ENCODE measurements at places on chromosomes 7 and 10.
A peak's percentile ranks its signal among the peaks of the same experiment; 100 is the strongest.

- DNase-seq: peak; percentile 69
Measured at GRCh38 chr7:21346297-21346696, 81.6 kb upstream of the SP4 start.

DNA sequence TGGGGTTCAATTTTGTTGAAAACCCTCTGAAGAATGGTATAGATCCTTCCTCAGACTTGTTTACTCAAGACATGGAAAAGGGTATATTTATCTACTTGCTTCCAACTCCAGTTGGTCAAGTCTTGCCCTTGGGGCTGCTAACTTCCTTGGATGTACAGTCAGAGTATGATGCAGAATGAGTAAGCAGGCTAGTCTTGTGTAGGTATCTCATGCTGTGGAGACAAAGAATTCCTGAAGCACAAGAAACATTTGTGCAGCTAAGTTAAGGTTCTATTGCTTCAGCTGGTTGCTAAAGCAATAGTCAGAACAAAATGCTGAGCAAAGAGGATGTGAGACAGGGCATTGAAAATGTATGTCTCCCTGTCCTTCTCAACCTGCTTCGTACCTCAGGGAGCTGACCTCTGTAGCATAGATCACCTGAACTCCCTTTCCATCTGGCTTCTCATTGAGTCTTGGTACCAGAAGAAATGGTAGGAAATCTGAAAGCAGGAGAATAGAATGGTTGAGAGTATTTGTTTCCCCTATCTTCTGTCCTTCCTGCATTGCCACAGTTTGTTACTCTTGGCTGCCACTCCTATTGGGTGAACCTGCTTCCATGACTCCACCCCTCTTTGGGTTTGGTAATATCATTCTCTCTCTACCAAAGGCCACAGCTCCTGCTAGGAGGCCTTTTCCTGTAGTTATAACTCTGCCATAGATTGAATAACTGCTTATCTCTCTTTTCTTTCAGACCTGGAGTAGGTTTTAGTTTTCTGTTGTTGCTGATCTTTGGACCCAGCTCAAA is 346.0 kb downstream of the PHF14 start:
- DNase-seq: no peak

DNA sequence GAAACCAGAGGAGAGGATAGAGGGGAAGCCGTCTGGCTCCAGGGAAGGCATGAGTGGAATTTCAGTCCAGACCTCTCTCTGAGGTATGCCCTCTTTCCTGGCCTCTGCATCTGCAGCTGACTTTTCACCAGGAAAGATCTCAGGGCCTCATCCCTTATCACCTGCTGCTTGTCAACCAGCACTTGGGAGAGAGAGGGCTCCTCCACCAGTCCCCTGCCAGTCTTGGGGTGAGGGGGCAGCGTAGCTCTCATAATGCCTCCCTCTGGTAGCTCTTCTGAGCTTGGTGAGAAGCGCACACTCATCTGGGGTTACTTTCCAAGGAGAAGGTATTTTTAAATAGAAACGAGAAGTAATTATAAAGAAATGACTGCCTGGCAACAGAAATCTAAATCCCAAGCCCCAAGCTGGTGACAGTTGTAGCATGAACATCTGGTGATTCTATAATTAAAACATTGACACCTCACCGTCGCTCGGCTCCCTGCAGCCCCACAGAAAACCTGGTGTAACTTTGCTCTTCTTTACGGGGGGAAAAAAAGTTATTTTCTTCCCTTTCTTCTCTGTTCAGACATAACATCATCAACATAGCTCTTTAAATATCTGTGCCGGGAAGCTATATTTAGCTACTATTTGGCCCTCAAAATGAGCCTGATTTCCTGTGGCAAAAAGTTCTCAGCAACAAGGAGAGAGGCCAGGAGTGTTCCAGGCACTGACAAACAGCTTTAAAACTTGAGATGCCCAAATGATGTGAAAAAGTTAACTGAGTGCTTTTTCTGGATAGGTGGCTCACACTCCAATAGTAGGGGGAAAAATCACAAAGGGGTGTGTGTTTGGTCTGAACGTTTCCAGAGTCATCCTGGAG is 26.9 kb downstream of the HIP1 start:
- no peak for DNase-seq

DNA sequence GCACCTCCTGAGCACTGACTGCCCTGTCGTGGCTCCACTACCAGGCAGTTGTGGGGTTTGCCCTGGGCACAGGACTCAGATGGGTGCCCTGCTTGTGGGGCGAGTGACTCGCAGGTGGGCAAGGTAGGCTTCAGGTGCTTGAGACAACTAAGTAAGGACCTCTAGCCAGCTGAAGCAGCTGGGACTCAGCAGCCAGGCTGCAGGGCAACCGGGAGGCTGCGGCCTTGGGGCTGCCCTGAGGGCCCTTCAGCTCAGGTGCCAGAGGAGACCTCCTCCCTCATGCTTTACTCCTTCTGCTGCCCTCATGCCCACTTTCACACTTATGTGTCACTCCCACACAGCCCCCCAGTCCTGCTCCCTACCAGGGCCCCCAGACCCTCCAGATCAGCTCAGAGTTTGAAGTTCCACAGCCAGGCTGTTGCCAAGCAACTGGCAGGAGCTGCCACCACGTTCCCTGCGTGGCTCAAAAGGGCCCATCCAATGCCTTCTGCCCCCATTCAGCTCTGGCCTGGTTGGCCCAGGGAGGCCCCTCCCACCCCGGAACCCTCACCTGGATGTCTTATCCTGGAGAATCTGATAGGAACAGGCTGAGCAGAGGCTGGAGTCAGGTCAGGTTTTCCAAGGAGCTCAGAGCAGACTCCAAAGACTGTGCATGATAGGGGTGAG is 10.0 kb downstream of the TLX1 start:
- no peak for DNase-seq

DNA sequence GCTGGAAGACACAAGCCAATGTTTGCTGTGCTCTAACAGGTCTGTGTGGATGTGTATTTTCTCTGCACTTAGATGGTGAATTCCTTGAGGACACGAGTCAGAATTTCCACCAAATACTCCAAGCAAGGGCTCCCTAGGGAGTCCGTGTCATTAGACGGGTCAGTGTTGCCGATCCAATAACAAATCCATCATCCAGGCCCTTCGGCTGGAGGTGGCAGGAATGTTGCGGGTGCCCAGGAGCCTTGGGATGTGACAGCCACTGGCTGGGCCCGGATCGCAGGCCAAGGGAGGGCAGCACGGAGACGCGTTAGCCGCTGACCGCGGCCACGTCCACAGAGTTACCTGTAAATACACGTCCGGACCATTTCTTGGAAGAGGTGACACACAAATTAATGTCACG is 186.8 kb downstream of the WDR37 start:
- DNase-seq: no peak

- DNase-seq: peak; percentile 40
Measured at GRCh38 chr10:44963772-44964633, 4.4 kb downstream of the RASSF4 start.

DNA sequence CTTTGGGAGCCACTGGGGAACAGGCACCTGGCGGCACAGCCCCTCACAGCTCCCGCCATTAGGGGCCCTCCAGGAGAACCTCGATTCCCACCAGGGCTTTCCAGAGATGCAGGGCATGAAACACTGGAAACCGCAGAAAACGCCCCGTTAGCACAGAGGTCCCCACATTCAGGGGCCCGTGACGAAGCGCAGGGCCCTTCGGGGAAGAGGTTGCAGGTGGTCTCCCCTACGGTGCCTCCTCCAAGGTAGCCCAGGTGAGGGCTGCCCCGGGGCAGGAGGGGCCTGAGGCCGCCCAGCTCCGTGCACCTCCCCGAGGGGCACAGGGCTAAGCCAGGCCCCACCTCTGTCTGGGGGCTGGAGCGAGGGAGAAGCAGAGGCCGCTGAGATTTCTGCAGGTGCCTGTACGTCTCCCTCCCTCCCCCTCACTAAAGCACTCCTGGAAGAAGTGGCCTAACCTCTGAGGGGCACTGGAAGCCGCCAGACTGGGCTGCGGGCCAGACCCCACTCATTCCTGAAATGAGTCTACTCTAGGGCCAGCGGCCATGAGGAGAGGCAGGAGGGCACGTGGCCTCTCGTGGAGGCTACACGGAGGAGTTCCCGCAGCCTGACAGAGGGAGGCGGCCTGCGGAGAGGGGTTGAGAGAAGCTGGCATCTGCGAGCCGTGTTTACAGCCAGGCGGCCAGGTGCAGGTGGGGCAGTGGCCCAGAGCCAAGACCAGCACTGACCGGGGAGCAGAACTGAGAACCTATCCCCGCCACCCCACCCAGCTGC is 6.9 kb downstream of the PDGFA start:
- no peak for DNase-seq

DNA sequence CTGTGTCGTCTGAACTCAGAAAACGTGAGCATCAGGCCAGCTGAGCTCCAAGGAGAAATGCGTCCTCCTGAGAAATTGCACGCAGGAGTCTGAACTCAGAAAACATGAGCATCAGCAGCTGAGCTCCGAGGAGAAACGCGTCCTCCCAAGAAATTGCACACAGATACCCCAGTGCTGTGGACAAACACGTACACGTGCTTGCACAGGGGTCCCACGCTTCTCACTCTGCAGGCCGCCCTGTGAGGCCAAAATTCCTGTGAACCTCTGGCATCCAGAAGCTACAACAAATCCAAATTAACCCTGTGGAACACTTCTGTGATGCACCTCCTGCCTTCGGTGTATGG is 133.8 kb downstream of the WDR37 start:
- DNase-seq: no peak

DNA sequence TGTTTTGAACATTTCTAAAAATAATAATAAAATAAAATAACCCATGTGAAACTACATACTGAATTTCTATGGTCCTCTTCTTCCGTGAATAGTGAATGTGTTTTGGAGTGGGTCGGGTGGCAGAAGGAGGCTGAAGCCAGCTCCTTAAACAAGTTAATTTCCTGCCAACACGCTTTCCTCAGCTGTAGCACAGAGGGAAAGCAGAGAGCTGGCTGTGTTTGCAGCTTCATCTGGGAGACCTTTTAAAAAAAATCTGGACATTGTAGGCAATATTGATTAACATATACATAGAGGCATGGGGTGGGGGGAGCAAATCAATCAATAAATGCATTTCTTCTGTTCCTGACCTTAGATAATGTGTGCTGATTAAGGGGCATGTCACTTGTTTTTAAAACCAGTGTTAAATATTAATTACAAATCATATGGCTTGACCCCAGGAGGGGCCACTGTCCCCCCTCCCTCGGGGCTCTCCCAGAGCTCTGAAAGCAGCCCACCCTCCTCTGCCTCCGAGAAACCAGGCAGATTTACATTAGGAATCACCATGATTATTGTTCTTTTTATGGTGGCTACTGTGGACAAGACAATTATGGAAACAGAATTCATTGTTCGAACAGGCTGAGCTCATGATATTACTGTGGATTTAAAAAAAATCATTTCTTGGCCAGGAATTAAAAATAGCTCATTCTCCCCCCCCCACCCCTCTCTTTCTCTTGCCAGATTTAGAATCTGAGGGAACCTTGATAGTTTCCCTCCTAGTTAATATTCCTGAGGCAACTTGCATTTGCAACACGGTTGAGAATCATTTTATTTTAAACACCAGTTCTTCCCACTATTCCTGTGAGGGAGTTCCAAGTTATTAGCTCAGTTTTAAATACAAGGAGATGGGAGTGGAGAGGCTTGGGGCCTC is 100.5 kb upstream of the CARD11 start:
- no peak for DNase-seq

- no peak for DNase-seq
Measured at GRCh38 chr10:52578871-52579405, 193.6 kb downstream of the MBL2 start.

- DNase-seq: peak; percentile 30
Measured at GRCh38 chr7:2046581-2047565, 185.9 kb downstream of the MAD1L1 start.

DNA sequence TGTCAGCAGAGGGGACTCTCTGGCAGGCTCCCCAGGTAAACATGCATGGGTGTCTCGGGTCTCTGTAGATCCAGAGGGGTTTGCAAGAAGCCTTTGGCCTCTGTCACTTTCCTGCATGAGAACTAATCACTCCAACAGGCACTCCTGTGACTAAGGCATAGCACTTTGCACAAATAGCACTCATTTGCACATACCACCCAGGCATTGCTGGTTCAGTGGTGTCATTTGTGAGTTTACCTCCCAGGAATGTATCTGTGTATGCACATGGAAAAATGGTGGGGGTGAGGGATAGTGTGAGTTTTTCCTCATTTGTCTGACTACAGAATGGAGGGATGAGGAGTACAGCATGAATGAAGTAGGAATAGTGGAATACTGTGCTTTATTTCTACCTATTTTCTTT is 39.5 kb downstream of the CNNM1 start:
- DNase-seq: no peak

- DNase-seq: peak; percentile 44
Measured at GRCh38 chr10:97687785-97688781, 1.0 kb upstream of the AVPI1 start.

DNA sequence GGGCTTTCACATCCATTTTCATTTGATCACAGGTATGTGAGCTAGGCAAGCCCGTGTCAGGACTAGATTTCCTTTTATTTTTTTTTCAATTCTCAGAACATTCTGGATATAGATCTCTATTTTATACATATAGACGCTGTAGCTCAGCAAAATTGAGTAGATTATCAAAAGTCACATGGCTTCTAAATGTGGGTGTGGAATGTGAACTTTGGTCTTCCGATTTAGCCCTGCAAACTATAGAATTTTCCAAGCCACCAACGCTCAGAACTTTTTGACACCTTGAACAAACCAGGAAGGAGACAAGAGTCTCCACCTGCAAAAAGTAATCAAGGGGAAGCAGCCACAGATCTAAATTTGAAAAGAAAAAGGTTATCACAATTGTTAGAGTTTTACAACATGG is 15.9 kb upstream of the FFAR4 start:
- no peak for DNase-seq

DNA sequence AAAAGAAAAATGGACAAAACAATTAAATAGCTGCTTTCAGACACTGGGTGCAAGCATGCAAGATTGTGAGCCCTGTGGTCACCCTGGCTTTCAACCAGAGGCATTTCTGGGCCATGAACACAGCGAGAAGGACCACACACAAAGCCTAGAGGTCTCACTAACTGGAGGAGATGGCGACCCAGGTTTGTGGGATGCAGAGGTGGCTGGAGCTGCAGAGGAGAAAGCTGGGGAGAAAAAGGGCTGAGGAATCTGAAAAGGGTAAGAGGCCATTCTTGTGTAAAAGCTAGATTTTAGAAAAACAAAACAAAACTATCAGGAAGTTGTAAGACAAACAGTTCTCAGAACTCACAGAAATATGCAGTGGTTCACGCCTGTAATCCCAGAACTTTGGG is 30.1 kb upstream of the PTPRN2 start:
- no peak for DNase-seq

GRCh38 chr10:59283456-59284091 is 78.8 kb downstream of the FAM13C start:
- DNase-seq: peak; percentile 5

GRCh38 chr10:75106242-75106641 is 5.2 kb upstream of the SAMD8 start:
- no peak for DNase-seq

GRCh38 chr10:50503661-50504320 is 120.0 kb downstream of the SGMS1 start:
- DNase-seq: no peak

- no peak for DNase-seq
Measured at GRCh38 chr10:48465860-48466521, 138.9 kb downstream of the ARHGAP22 start.

DNA sequence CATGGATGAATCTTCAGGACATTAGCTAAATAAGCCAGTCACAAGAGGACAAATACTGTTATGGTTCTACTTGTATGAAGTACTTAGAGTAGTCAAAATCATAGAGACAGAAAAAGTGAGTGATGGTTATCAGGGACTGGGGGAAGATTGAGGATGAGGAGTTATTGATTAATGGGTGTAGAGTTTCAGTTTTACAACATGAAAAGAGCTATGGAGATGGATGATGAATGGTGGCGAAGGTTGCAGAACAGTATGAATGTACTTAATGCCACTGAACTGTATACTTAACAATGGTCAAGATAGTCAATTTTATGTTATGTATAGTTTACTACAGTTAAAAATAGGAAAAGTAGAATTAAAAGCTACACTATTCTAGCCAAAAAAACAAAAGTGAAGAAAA is 7.8 kb downstream of the STK31 start:
- DNase-seq: no peak

All from NCI-H82 (cell line).